ENCODE measurements at places on chromosomes 16 and 17.

DNA sequence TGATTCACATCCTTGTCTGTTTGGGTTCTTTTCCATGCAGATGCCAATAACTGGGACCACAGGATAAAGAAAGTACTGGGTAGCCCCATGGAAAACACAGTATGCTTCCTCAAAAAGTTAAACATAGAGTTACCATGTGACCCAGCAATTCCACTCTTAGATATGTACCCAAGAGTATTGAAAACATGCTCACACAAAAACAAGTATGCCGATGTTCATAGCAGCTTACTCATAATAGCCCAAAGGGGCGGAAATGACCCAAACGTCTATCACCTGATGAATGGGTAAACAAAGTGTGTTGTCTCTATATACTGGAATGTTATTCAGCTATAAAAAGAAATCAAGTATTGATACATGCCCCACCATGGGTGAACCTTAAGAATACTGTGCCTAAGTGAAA, 55.4 kb downstream of the CYB5B start:
- DNase-seq: no peak

GRCh38 chr17:13575922-13576419, 25.8 kb downstream of the HS3ST3A1 start:
- DNase-seq: no peak

DNA sequence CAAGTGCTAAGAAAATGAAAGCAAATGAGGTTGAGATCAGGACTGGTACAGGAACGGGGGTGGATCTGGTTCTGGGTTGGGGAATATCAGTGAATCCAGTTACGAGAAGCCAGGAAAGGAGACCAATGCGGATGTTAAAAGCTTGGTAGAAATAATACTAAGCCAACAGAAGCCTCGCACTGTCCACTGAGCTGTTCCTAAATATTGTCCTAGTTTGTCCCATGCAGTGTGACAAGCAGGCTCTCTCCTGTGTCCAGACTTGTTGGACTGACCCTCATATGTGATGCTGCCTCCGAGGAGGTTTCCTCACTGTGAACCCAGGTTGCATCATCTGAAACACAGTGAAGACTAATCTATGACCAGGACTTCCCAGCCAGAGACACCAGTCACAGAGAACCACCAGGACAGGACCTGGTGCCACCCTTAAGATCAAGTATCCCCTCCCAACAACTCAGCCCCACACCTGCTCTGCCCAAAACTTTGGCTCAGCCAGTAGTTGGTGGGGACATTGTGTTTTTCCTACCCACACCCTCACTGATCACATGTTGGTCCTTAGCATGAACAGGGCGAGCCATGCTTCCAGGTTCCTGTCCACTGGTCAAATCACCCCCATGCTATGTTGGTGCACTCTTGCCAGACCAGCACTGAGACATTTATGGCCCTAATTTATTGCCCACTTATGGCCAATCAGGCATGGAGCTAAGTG, 32.7 kb upstream of the SCNN1B start:
- no peak for DNase-seq

DNA sequence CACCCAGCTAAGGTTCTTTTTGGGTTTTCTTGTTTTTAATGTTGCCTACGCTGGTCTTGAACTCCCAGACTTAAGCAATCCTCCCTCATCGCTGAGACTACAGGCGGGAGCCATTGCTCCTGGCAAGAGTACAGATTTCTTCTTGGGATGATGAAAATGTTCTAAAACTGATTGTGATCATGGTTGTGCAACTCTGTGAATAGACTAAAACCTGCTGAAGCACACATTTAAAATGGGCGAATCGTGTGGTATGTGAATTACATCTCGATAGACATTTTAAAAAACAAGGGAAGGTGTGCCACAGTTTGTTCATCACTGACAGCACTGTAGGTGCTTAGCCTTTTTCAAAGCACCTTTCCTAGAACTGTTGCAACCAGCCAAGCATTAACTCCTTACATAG, 48.8 kb upstream of the CDH3 start:
- DNase-seq: no peak

DNA sequence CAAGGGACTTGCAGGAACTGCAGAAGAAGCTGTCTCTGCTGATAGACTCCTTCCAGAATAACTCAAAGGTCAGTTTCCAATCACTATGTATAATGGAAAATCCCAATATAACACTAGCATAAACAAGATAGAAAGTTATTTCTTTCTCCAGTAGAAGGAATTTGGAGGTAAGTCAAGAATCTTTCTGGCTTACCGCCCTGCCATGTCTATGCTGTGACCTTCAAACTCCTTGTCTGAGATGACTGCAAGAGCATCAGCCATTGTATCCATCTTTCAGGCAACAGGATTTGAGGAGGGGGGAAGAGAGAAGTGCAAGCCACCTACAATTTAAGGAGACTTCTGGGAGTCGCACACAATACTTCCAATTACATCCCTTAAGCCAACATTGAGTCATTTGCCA, 2.7 kb downstream of the LDAF1 start:
- DNase-seq: no peak

DNA sequence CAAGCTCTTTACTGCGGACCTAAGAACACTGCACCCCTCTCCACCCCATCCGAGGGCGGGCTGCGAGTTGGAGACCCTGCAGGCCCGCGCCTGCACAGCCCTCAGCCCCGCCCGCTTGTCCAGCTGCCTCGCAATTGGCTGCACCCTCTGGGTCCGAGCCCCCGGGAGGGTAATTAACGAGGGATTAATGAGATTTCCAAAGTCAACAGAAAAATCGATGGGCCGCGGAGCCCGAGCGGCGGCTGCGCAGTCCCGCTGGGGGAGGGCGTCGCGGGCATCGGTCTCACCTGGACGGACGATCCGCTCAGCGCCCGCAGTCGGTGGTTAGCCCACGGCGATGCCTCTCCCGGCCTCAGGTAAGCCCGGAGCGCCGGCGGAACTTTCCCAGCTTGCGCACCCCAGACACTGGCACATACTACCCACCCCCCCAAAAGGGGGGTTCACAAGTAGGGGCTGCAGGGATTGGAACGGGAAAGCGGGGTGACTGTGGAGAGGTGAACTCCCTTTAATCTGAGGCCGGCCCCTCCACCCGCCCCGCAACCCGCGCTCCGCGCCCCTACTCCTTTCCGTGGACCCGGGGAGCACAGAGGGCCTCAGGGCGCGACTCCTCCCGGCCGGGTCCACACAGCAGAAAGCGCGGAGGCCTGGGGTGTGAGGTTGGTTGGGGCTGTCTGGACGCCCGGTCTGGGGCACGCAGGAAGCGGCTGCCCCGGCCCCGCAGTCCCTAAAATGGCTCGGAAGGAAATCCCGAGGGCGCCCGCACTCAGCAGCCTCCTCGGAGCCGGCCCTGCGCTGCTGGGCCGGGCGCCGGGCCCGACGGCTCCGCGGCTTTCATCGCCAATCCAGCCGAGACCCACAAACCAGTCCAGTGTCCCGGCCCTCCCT, at the start of gene OTOP3:
Gene OTOP3, plus strand, starts transcription at position 314 of the 885 bp plus-strand sequence. Its CDS starts 24 bp downstream, at position 338.
- no peak for DNase-seq

GRCh38 chr17:42766124-42766523, 5.1 kb downstream of the RAMP2 start:
- DNase-seq: no peak

DNA sequence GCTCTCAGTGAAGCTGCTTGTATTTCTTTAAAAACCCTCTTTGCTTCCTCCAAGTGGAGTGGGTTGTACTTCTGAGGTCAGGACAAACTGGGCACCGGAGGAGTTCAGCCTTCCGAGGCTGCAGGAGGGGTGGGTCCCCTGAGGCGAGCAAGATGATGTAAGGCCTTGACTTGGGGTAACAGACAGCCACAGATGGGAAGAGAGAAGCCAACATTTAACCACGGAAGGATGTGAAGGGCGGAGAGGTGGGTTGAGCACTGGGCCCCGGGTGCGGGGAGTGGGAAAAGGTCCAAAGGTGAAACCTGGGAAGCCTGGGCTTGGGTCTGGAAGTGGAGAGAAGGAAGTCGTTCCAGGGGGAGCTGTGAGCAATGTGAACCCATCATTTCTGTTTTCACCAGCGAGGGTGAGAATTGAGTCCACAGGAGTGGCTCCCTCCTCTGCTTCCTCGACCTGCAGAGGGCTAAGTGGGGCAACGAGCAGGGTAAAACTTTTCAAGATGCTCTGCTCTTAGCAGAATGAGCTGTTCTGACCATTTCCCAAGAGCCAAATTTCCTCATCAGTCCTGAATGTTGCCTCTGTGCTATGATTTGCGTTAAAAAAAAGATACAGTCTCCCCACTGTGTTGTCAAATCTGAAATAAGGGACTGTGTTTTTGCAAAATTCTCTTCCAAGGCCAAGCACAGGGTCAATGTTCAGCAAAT, 137.7 kb upstream of the CRHR1 start:
- no peak for DNase-seq

- no peak for DNase-seq
Observed at GRCh38 chr17:79919164-79919585, 79.9 kb upstream of the CBX4 start.

GRCh38 chr17:29150161-29150560, 30.0 kb downstream of the MYO18A start:
- DNase-seq: no peak

DNA sequence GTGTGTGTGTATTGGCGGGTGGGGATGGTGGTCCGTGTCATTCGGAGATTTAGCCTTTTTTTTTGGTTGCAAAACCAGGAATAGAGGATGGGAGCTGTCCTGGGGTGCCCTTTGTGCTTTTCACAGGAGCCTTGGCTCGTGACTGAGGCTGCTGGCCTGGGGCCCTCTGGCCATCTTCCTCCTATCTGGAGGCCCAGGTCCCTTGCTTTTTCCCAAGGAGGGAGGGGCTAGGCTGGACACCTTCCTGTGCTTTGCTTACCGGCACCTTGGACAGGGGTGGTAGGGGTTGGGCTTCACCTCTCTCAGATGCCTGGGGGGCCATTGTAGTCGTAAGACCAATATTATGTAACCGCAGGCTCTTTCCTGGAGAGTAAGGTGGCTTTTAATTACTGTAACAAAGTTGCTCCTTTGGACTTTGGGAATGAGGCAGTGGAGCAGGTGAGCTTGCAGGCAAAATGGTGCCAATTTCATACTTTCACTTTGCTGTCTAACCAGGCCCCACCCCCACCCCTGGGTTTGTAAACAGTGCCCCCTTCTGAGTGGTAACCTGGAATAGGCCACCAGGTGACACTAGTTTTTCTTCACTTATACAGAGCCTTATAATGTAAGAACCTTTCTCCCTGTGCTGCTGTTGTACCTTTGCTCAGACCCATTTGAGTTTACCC, 1.2 kb downstream of the DYNLL2 start:
- peak; percentile 21 for DNase-seq

- no peak for DNase-seq
Observed at GRCh38 chr16:13130586-13130985, 229.2 kb downstream of the SHISA9 start.

DNA sequence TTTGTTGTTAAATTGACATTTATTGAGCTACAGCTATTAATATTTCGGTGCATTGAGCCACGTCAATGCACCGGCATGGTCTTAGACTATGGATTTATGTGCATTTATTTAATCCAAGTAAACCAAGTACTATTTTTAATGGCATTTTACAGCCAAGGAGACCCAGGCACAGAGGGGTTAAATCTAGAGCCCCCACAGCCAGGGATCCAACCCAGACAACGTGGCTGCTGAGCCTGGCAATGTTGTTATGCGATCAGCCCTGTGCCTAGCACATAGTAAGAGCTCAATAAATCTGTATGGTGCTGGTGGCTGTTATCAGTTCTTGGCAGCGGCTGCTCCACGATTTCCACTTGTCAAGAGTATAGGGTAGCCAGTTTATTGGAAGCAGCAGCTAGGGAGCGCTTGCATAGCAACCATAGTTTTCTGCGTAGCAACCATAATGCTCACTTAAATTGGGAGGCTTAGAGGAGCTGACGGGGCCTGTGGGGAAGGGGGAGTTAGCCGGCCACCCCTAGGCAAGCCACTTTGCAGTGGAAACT, 541 bp upstream of the RBBP6 start:
- peak; percentile 68 for DNase-seq

DNA sequence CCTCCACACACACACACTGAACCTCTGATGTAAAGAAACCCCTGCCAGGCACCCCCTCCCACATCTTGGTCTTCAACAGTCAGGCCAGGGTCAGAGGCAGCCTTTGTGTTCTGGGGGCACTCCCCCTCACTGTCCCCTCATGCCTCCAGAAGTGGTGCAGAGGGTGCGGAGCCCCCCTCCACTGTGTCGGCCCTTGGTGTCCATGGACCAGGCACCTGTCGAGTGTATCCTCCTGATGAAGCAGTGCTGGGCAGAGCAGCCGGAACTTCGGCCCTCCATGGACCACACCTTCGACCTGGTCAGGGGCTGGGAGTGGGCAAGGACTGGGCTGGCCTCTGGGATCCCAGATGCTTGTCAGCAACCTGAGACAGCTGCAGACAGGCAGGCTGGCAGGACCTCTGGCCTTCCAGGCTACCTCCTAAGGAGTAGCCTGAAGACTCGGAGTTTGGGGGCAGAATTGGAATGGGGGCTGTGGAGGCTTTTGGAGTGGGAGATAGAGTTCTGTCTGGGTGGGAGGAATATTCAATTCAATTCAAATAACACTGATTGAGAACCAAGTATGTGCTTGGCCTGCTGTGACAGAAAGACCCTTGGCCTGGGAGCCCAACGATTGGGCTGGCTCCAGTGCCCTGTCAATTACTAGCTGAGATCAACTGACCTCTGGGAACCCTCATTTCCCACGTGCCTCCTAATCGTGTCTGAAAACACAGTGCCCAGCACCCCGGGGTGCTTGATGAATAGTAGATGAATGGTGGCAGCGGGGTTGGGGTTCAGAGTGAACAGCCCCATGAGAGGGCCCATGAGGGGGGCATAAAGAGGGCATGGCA, 11.5 kb downstream of the GUCY2D start:
- no peak for DNase-seq

GRCh38 chr17:74262601-74263000, 11.4 kb upstream of the DNAI2 start:
- DNase-seq: no peak

- DNase-seq: no peak
Observed at GRCh38 chr17:11816409-11816808, 180.9 kb downstream of the ZNF18 start.

GRCh38 chr16:17460890-17461289, 9.9 kb downstream of the XYLT1 start:
- no peak for DNase-seq

DNA sequence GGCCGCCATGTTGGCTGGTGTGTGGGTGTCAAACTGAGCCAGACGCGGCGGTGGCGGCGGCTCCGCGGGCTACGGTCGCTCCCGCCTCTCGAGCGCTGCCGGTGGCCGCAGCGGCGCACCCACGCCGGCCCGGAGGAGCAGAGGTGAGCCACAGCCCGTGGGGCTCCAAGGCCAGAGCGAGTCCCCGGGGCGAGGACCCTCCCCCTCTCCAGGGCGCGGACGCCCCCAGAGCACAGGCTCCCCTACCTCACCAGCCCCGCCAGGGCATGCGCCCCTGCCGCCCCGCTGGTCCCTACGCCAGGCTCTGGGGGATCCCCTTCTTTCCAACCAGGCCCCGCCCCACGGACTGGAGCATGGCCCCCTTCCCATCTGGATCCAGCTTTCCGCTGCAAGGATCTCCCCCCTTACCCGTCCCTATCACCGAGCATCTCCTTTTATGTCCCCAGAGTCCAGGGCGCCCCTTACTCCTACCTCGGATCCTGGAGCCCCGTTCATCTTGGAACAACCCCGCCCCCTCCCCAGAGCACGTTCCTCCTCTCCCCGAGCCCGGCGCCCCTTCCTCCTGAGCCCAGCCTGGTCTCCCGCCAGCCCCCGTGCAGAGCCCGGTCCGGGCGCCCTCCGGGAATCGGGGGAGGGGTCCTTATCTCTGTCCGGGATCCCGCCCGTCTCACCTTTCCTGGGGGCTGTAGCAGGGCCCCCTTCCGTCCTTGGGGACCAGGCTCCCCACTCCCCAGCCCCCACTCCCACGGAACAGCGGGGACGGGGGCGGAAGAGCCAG, 412 bp downstream of the EPN2 start:
- no peak for DNase-seq

- DNase-seq: no peak
Observed at GRCh38 chr16:73113336-73113735, 65.4 kb upstream of the ZFHX3 start.

GRCh38 chr16:84369938-84370627, 1.7 kb downstream of the ATP2C2 start:
- DNase-seq: no peak
